ENCODE measurements at places on chromosomes 12 and 14. TPM values are rescaled to one million over a fixed set of nuclear protein-coding genes. Genes with fewer than 3 reads are reported as not detected.

DNA sequence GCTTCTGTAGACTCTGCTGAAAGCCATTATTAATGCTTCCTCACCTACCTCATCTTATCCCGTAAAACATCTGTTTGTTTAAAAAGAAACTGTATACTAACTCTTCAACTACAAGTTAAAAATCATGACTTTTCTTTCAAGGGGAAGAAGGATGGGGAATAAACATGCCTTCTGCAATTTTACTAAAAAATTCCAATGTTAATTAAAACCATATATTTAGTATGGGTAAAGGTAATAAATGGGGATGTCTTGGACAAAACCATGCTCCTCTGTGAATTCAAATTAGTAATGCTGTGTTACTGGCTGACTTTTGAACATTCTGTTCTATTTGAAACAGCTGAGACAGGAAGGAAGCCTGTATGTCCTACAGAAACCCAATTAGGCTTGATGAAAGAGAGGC, 311.1 kb upstream of the DIO2 start:
- no peak for ATAC-seq

DNA sequence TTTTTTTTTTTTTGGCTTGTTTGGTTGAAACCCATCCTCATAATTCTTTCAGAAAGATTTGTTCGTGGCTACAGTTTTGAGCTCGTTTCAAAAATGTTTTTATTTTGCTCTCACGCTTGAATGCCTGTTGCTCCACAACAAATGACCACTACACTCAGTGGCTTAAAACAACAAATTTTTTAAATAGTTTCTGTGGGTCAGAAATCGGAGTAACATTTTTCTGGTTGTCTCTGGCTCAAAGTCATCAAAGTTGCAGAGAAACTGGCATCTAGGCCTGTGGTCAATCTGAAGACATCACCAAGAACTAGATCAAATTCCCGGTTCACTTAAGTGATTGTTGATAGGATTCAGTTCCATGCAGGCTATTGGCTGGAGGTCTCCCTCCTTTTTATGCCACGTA, 560.0 kb downstream of the SNAPC1 start:
- ATAC-seq = no peak

- ATAC-seq = no peak
These were observed 190.2 kb downstream of the MON2 start for GRCh38 chr12:62656591-62657362.

GRCh38 chr12:22855456-22855855, 230.5 kb downstream of the ETNK1 start:
- ATAC-seq = no peak

DNA sequence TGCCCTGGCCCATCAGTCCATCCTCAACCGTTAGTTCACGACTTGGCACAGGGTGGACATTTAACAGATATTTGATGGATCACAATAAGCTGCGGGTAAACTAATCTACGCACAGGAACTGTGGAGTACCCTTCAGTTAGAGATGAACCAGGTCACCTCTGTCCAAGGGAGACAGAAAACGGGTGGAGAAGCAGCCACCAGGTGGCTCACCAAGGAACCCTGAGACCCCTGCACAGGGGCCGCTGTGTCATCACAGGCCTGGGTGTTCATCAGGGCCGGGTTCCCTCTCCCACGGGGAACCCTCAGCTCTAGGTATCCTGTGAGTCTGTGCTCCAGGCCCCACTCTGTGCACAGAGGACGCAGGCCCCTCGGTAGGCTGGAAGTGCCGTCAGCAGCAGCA, 122.2 kb downstream of the PIWIL1 start:
- no peak for ATAC-seq

DNA sequence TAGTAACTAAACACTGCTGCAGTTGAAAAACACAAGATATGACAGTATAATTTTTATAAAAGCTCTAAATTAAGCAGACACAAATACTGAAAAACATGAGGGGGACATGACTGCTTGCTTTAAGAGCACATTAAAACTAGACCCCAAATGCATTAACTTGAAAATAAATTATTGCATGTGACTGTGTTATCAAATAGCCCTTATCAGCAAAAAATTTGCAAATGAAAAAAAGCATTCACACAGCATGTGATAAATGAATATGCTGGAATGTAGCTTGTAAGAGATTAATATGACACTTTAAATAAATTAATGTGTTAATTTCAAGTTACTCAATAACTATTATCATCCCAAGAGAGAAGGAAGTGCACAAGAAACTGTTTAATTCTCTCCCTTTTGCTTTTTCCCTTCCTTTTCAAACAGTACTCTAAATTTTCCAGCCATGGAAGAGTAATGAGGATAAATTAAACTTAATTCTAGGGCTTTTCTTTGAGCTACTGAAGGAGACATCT, 1422.1 kb upstream of the FLRT2 start:
- no peak for ATAC-seq

- ATAC-seq = no peak
These were observed 38.1 kb downstream of the BBS10 start for GRCh38 chr12:76310110-76310509.

DNA sequence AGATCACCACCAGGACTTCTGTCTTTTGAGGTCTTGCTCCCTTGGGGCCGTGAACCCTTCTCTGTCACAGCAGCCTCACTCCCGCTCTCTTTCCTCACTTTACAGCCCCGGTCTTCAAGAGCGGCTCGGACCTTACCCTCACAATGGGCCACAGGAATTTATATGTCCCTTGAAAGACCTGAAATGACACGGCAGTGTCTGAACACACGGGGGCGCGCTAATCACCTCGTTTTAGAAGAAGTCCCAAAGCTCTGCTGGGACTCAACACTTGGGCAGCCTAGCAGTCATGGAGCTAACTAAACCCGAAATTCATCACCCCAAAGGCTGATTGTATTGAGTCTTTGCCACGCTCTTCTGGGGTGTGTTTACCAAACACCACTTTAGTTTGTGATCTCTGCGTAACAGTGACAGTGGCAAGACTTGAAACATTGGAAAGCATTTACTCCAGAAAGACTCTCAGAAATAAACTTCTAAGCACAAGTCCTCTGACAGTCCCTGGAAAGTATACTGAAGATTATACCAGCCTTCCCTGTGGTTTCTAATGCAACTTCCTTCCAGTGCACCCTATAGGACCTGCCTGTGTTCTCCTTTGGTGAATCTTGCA, 29.0 kb downstream of the SERPINA11 start:
- ATAC-seq = peak; percentile 13

DNA sequence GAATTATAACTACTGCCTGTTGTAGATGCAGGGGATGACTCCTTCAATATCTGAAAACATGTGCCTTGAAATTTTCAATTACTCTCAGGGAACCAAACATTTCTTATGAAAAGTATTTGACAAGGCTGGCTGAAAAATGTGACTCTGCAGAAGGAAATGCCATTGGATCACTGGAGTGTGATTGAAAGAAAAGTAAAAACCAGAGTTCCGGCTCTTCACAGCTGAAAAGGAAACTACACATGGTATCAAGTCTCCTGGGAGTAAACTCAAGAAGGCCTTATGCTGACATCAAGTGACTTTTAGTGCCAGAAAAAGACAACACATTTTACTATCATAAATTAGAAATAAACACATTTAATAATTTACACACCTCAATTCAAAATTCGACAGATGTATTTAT, 693.0 kb downstream of the LRFN5 start:
- no peak for ATAC-seq

Gene MGST1
- 49.3 TPM for total RNA-seq

Gene ESYT1
- 128 TPM for total RNA-seq

Gene TESPA1
- total RNA-seq = 0.17 TPM
